Left lung (tissue), 14 donors: ENCODE measurements at places on chromosomes 1 and 21. TPM values are rescaled to one million over a fixed set of nuclear protein-coding genes. Genes with fewer than 3 reads are reported as not detected.

GRCh38 chr1:3190256-3191041 lies 121.4 kb downstream of the PRDM16 start:
- no peak for DNase-seq

DNA sequence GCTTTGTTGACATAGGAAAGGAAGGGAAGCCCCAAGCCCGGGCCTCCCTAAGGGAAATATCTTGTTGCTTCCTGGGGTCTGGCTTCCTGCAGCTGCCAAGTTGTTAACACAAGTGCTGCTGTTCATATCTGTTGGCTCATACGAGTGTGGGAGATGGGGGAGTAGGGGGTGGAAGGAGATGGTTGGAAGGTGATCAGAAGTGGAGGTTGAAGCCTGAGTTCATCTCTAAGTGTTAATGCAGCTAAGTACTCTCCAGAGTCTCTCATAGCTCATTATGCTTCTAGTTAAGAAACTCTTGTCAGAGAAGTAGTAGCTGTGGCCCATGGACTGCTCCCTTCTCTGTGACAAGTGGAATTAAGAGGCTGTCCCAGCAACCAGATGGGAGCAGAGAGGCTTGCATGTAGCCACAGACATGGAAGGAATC lies 319.2 kb upstream of the SPAG17 start:
- no peak for DNase-seq

DNA sequence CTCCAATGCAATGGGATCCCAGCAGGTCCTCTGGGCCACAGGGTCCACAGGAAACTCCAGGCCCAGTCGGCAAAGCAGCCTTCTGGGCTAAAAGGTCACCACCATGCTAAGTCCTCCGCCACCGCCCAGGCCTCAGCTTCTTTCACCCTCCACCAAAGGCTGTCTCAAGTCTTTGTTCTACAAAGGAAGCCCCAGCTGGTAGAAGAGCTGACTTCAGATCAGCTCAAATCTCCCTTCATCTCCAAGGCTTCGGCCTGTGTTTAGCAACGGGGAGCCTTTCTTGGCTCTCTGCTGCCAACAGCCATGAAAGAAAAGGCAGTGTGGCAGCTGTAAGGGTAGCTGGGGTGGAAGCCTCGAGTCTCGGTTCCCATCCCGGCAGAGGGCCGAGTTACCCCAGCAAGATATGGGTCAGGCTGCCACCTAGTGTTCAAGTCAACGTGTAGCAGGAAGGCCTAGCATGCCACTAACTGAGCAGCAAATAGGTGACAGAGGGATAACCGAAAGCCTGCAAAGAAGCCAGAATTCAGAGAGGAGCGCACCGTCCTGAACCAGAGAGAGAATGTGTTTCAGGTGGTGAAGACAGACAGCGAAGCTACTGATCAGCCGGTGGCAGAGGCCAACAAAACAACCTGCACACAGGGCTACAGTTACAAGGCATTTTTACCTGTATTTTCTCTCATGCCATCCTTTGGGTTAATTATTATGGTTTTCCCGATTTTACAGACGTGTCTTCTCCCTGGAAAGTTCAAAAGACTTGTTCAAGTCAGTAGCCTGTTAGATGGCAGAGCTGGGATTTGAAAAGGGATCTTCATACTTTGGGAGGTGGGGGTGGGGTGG lies 26.8 kb upstream of the CRNN start:
- peak; percentile 80 for DNase-seq

DNA sequence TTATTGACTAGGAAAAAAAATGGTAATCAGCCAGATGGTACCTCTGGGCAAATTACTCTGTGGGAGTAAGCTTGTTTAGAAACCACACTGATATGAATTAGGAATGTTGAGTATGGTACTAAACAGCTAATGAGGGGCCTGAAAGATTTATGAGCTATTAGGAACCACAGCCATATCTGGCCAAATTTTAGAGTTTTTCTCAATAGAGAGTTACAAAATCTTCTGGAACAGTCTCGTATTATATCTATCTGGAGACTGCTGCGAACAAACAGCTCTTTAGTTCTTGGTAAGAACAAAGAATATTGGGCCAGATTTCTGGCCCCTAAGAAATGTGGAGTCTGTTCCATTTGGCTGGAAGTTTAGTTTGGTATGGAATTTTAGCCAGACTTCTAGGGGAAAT lies 4.9 kb upstream of the PODN start:
- DNase-seq: peak; percentile 53

DNA sequence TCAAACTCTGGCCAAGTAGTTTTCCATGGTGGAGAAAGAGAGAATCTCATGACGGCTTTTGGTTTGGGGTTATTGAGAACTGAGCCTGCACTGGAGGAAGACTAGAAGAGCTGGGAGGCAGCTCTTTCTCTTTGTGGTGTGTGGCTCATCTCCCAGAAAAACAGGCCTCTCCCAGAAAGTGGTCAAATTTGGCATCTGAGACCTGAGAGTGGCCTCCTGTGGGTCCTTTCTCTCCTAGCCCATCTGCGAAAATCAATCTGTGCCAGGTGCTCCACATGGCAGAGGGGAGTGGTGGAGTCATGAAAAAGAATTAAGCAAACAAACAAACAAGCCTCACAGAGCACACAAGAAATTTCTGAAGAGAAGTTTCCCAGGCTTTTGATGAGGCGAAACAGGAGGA lies 305.0 kb downstream of the ST6GALNAC3 start:
- DNase-seq: no peak

GRCh38 chr1:195769461-195769860 lies 838.8 kb downstream of the KCNT2 start:
- DNase-seq: no peak

DNA sequence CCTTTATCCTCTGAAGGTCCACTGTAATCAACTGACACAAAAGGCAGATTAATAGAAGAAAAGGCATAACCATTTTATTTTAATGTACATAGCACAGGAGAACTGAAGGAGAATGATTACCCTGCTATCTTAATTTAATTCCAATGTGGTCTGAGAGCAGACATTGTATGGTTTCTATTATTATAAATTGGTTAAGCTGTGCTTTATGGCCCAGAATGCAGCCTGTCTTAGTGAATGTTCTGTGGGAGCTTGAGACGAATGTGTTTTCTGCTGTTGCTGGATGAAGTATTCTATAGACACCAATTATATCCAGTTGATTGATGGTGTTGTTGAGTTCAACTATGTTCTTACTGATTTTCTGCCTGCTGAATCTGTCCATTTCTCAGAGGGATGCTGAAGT lies 25.0 kb upstream of the SLC2A1 start:
- DNase-seq: no peak

DNA sequence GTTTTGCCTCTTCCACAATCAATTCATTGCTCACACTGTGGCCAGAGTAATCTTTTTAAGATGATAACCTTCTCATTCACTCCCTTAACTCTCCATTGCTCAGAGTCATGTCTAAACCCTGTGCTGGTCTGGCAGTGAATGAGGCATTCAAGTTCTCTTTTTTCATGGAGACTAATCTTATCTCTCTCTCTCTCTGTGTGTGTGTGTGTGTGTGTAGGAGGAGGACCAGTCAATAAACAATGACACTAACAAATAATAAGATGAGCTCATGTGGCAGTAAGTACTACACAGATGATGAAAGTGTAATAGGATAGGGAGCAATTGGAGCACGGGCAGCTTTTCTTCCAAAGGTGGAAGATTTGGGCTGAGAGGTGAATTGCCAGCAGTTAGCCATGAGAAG lies 122.0 kb upstream of the B3GALT2 start:
- no peak for DNase-seq

DNA sequence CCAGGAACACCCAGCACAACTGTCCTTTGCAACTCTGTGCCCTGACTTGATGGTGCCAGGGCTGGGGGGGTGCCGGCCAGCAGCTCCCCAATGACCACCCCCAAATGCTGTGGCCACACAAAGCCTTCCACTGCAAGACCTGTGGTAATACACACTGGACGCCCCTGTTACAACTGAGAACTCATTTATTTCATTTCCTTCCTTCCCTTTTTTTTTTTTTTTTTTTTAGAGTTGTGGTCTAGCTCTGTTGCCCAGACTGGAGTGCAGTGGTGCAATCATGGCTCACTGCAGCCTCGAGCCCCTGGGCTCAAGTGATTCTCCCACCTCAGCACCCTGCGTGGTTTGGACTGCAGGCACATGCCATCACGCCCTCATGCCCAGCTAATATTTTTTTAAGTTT lies 25.2 kb downstream of the TP73 start:
- DNase-seq: no peak

DNA sequence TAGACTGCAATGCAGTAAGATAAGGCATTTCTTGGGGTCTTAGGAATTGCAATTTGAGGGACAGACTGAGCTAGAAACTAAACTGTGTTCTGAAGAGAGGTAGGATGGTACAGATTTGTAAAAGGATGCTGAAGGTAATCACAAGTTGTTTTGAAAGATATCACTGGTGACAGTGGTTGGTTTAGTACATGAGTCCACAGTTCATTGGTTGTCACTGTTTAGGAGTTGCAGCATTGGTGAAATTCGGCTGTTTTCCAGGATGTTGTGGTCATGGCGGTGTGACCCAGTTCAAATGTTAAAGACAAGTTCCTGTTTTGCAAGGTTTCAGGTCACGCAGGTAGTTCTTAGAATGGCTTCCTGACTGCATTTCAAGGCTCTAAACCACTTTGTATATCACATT lies 292.8 kb upstream of the B3GALT2 start:
- no peak for DNase-seq

DNA sequence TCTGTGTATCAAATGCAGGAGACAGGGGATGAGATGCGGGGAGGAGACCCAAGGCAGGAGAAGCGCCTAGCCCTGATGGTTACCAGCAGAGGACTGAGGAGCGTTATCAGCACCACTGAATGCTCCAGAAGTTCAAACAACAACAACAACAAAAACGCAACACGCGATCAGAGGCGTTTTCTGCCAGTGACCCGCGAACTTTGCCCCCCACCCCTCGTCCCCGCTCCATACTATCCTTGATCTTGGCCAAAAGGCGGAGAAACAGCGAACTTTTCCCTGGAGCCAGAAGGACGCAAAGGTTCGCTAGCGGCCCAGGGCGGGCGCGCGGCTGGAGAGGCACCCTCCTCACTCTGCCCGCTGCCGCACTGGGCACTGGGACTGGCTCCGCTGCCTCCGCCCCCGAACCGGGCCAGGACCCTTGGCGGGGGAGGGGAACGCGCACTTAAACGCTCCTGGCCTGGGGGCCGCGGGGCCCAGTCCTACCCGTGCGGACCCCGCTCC lies 699 bp downstream of the ECHDC2 start:
- DNase-seq: no peak

DNA sequence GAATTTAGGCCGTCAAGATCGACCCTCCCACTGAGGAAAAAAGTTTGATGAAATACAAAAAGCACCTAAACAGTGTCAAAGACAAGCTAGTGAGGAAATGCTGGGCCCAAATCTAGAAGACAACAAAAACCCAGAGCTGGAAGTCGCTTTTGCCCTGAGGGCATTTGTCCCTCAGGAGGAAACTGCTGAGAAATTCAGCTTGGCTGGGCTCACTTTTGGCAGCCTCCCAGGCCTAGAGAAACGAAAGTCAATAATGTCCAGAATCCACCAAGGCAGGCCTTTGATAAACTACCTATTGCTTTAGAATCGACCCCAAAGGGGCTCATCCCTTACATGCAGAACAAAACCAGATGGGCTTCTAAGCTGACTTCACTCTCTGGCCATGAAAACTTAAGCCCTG lies 38.9 kb downstream of the SYT2 start:
- DNase-seq: no peak

DNA sequence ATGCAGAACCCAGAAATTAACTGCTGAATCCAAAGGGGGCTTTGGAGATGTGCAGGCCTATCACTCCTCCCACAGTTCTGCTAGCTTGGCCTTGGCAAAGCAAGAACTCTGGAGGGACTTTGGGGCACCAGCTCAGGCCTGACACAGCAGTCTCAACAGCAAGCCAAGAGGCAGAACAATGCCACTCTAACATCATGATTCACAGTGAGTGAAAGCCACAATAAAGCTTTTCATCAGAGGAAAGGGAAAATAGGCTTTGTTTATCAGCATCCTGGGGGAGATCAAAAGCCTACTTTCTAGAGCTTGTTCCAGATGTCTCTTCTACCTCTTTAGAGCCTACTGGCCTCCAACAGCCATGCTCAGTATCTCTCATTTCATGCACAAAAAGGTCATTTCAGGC lies 283.4 kb downstream of the KCNH1 start:
- DNase-seq: no peak

- no peak for DNase-seq
Measured at GRCh38 chr1:211118407-211119102, 15.4 kb downstream of the KCNH1 start.

GRCh38 chr1:15411593-15412137 lies 2.0 kb downstream of the EFHD2 start:
- DNase-seq: peak; percentile 45

- DNase-seq: peak; percentile 53
Measured at GRCh38 chr1:162206749-162207635, 137.5 kb downstream of the NOS1AP start.

- no peak for DNase-seq
Measured at GRCh38 chr1:56867491-56867890, 12.9 kb downstream of the C8A start.

- DNase-seq: no peak
Measured at GRCh38 chr1:19342062-19342750, 30.1 kb downstream of the SLC66A1 start.

- no peak for DNase-seq
Measured at GRCh38 chr1:31345635-31346034, 27.2 kb downstream of the FABP3 start.

GRCh38 chr1:27795601-27796000 lies 22.6 kb downstream of the STX12 start:
- DNase-seq: no peak

DNA sequence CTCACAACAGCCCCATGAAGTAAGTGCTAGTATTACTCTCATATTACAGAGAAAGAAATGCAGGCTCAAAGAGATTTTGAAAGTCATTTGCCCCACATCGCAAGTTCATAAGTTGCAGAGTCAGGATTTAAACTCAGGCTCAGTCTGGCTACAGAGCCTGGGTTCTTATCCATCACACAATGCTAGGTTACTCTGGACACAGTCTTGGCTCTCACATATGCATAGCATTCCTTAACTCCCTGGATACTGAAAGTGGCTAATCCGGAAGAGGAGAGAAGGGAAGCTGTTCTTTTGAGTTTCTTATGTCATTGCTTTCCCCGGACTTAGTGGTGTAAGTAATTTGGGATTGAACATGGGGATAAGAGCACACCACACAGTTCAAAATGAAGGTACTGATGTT lies 357.4 kb upstream of the PLXNA2 start:
- no peak for DNase-seq

DNA sequence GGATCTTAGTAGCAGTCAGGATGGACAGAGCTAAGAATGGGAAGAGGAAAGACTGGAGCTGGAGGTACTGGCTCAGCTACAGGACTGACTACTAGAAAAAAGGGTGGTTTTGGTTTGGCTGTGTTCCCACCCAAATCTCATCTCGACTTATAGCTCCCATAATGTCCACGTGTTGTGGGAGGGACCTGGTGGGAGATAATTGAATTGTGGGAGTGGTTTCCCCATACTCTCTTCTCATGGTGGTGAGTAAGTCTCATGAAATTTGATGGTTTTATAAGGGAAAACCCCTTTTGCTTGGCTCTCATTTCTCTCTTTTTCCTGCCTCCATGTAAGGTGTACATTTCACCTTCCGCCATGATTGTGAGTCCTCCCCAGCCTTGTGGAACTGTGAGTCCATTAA lies 466.5 kb upstream of the DEPDC1 start:
- no peak for DNase-seq

GRCh38 chr21:24316277-24316922 lies 1290.9 kb downstream of the MRPL39 start:
- DNase-seq: no peak

GRCh38 chr1:34380526-34381124 lies 203.9 kb downstream of the C1orf94 start:
- DNase-seq: no peak

The ABCA4 gene
- polyA plus RNA-seq: 1.8 TPM

The KANK4 gene
- 10.0 TPM for polyA plus RNA-seq

The RHBG gene
- 4.7 TPM for polyA plus RNA-seq

The MPZ gene
- 2.5 TPM for polyA plus RNA-seq

The RORC gene
- 11.0 TPM for polyA plus RNA-seq

The CSF1 gene
- polyA plus RNA-seq: 9.4 TPM

The CADM3 gene
- 1.6 TPM for polyA plus RNA-seq
